ENCODE measurements at places on chromosomes 2 and 18.

DNA sequence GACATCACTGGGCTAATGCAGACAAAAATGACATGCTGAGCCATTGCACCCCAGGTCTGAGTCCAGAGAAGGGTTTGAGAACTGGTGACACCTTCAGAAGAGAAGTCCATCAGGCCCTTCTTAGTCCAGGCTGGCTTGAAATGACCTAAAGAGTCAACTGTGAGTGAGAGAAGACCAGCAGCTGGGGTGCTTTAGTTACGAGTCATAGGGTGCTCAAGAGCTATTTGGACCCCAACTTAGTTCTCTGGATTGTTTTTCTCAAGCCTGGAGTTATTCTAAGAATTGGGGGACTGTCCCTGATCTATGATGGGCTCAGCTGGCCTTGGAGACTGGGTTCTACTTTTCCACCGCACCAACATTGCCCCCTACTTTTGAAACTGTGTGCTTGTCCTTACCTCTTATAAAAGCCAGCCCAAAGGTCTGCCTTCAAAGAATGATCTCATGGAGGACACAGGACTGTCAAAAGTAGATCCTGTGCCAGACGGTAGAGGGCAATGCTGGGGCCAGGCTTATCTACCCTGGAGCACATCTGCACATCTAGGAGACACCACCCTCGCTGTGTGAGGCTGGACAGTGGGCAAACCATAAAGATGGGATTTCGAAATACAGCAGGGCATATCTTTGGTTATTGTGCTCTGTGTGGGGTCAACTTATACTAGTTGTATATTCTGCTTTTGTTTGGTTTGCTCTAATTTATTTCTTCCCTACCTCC lies 333.0 kb upstream of the SLC14A2 start:
- DNase-seq = no peak

DNA sequence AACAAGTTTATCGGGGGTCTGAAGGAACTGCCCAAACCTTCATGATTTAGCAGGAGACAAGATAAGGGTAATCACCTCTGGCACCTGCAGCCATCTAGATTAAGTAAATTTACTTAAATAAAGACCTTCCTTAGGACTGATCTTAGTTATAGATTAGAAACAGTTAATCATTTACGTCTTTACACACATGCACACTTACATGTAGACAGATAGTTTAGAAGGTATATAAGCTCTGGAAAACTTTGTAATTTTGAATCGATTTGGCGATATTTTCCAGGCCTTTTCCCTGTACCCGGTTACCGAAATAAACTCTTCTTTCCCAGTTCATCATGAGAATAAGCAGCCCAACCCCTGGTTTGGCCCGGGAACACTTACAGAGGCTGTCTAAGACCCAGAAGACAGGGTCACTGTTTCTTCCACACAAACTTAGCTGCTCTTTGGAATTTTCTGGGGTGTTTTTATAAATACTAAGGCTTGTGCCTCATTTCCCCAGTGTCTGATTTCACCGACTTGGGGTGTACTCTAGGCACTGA lies 560 bp upstream of the SKA1 start:
- no peak for DNase-seq

- no peak for DNase-seq
Observed at GRCh38 chr18:7786569-7786968, 219.5 kb downstream of the PTPRM start.

DNA sequence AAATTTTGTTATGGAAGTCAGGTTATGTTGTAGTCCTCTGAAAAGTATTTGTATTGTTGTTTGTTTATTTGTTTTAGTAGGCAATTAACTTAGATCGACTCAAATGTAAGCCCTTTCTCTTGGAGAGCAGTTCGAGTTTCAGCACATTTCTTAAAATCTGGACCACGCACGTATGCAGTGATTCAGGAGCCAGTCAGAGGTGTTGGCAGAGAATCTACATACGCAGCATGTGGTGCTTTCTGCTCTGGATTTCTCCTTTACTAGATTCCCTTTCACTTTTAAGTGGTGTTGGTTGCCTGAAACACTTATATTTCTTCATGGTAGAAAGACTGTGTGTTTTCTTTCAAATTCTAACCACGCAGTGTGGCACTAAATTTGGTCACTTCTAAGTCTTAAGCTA lies 773.9 kb upstream of the LRATD1 start:
- no peak for DNase-seq

DNA sequence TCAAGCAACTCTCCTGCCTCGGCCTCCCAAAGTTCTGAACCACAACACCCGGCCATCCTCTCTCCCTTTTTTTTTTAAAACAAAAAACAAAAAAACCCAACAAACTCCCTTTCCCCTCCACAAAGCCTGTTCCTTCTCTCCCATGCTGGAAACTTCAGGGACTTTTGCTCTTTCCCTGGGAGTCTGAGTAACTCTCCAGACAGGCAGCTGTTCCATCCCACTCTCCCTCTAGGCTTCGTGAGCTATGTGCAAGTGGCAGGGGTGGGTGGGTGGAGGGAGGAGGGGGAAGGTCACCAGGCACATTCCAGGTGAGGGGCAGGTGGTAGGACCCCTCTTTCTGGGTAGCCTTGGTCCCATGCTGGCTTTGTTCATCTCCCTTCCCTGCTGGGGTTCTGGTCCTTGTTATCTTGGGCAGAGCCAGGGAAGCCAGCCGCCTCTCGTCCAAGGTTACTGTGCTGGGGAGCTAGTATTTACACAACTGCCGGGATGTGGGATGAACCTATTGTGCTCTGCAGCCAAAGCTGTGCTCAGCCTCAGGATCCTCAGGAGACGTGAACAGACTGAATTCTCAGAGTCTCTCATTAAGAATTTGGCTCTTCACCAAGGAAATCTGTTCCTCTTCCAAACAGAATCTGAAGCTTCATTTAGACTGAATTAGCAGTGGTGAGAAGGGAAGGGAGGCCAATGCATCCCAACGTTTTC lies 106.9 kb downstream of the LIPG start:
- DNase-seq = no peak

GRCh38 chr2:74511104-74511989 lies 2.9 kb upstream of the TLX2 start:
- DNase-seq = no peak

- no peak for DNase-seq
Observed at GRCh38 chr2:173511942-173512341, 157.3 kb downstream of the CDCA7 start.

DNA sequence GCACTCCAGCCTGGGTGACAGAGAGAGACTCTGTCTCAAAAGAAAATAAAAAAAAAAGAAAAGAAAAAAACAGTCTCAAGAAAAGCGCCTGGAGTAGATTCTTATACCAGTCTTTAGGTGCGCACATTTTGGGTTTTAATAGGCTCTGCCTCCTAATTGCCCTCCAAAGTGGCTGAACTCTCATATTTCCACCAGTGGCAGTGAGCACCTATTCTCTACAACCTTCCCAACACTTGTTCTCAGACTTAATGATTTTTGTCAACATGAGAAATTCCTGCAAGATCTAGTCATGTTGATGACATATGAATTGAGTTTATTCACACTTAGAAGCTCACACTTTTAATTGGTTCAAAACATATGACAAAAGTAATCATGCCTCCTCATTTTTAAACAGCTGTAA lies 39.0 kb downstream of the PLB1 start:
- DNase-seq = no peak

Data from activated CD8-positive, alpha-beta memory T cell treated with anti-CD3 and anti-CD28 coated beads, Interleukin-2, amount 50 U/mL, for 48 hours (primary cell).